RPMI7951 (cell line): ENCODE measurements at places on chromosomes 4 and X. TPM values are rescaled to one million over a fixed set of nuclear protein-coding genes. Genes with fewer than 3 reads are reported as not detected.
A peak's percentile ranks its signal among the peaks of the same experiment; 100 is the strongest.

TMEM35A gene
- total RNA-seq = 0.10 TPM in 1 of 2 replicates, not detected in the other

NEXMIF gene
- total RNA-seq = not detected in 2 replicates

- peak; percentile 65 for DNase-seq
Measured at GRCh38 chr4:94561249-94562024, 109.7 kb downstream of the PDLIM5 start.

PNCK gene
- not detected in 2 replicates for total RNA-seq

F11 gene
- not detected in 2 replicates for total RNA-seq

PAGE1 gene
- total RNA-seq = 1.1 and 2.7 TPM in 2 replicates

GRCh38 chr4:75213480-75213879 is 280.6 kb downstream of the PARM1 start:
- DNase-seq = no peak

FGF5 gene
- total RNA-seq = 3.1 and 5.4 TPM in 2 replicates

GRCh38 chr4:7956934-7957656 is 17.4 kb upstream of the AFAP1 start:
- DNase-seq = no peak

DNA sequence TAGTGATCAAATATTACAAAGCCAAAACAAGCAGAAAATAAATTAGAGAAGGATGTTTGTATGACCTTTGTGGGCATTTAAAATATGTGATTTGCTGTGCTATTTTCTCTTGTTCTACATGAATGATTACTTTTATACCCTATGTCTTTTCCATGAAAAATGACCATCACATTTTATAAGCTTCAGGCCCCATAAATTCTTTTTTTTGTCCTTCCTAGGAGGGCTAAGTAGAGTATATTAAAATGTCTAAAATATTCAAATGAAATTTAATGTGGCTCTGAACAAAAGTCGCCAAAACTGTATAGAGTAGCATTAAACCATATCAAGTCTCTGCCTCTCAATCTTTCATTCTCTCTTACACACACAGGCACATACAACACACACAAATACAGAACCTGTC is 15.9 kb upstream of the EMCN start:
- DNase-seq = no peak

DNA sequence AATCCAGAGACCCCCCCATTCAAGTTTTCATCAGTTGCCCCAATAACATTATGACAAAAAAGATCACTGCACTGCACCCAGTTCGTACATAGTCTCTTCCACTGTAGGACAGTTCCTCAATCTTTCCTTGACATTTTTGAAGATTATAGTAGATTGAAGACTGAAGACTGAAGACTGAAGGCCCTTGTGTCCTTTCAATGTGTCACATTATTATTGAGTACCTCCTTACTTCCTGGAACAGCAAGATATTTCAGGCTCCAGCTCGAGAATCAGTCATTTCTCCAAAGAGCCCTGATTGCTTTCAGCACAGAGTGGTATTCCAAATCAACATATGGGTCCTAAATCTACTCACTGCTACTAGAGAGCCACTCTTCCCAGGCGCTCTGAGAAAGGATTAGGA is 75.0 kb downstream of the MANBA start:
- DNase-seq = no peak

DNA sequence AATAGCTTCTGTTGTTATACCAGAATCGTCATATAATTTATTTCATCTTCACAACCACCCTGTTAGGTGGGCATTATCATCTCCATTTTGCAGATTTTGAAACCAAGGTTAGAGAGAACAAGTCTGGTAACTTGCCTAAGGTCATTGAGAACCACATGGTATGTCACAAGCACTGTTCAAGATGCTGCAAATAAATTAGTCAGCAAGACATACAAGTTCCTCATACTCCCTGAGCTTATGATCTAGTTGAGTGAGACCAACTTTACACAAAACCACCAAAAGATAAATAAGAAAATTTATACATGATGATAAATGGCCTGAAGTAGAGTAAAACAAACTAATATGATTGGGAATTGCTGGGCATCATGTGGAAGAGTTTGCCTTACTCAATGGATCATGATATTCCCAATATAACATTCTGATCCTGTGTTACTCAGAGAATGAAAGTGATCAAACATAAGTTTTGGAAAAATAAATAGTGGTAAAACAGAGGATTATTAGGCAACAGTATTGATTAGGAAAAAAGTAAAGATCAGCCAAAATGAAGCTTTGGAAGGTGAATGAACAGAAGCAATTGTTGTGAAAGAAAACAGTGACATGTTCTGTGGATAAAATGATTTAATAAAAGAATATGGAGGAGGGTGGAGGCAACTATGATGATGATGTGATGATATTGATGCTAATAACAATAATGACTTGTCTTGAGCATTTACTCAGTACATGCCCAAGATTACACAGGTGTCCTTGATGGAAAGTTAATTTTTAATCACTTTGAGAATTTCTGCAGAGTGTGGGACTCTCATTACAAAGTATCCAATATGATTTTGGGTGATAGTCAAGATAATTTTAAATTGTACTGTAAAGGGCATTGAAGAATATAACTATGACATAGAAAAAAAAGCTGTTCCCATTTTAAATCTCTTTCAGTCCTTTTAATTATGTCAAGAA is 34.1 kb upstream of the IL1RAPL1 start:
- no peak for DNase-seq
